ENCODE measurements at places on chromosomes 5 and 9. TPM values are rescaled to one million over a fixed set of nuclear protein-coding genes. Genes with fewer than 3 reads are reported as not detected.

DNA sequence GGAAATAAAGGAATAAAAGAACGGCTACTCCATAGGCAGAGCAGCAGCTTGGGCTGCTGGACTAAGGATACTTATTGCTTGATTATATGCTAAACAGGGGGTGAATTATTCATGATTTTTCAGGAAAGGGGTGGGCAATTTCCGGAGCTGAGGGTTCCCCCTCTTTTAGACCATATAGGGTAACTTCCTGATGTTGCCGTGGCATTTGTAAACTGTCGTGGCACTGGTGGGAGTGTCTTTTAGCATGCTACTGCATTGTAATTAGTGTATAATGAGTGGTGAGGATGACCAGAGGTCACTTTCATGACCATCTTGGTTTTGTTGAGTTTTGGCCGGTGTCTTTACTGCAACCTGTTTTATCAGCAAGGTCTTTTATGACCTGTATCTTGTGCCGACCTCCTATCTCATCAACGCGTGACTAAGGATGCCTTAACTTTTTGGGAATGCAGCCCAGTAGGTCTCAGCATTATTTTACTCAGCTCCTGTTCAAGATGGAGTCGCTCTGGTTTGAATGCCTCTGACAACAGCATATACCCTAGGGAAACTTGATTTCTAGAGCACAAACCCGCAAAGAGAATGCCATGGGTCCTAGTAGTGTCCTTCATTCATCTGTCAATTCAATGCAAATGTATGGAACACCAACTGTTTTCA, 47.8 kb upstream of the PWWP2A start:
- no peak for DNase-seq
- no peak overlapping the region for H3K27ac ChIP-seq
- H3K4me1 ChIP-seq: no peaks in the 10 kb centered on the region
- no peaks in the 10 kb centered on the region for H3K27me3 ChIP-seq
- H3K4me3 ChIP-seq: no peak overlapping the region

- H3K27me3 ChIP-seq: no peaks in the 10 kb centered on the region
- no peaks in the 10 kb centered on the region for H3K4me1 ChIP-seq
- no peak overlapping the region for H3K4me3 ChIP-seq
- no peaks in the 10 kb centered on the region for H3K36me3 ChIP-seq
These were observed 102.1 kb upstream of the SSBP2 start for GRCh38 chr5:81853030-81853357.

The GRIN3A gene
- 0.05 TPM for total RNA-seq

- no peak for DNase-seq
- no peak overlapping the region for H3K27ac ChIP-seq
- H3K4me3 ChIP-seq: no peak overlapping the region
- H3K27me3 ChIP-seq: no peaks in the 10 kb centered on the region
These were observed 35.6 kb upstream of the ATP6V1G1 start for GRCh38 chr9:114551750-114552685.

DNA sequence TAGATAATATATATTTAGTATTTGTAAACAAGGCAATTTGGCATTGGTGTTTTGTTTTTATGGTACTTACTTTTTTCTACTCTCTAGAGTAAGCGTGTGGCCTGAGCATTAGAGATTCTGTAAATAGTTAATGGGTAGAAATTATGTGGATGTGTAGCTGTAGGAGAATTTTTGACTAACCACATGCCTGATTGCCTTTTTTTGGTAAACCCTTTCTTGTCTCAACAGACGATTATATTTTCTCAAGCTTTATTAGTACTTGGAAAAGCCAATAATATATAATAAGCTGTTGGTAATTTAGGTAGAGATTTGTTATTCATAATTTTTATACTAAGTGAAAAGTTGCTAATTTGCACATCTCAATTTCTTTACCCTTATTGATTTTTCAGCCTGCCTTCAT, 76.8 kb downstream of the FCHO2 start:
- no peaks in the 10 kb centered on the region for H3K36me3 ChIP-seq
- no peaks in the 10 kb centered on the region for H3K4me1 ChIP-seq
- H3K4me3 ChIP-seq: no peak overlapping the region
- H3K27me3 ChIP-seq: no peaks in the 10 kb centered on the region

The CNTFR gene
- total RNA-seq: 1.7 TPM

The C9orf78 gene
- total RNA-seq: 25.2 TPM

DNA sequence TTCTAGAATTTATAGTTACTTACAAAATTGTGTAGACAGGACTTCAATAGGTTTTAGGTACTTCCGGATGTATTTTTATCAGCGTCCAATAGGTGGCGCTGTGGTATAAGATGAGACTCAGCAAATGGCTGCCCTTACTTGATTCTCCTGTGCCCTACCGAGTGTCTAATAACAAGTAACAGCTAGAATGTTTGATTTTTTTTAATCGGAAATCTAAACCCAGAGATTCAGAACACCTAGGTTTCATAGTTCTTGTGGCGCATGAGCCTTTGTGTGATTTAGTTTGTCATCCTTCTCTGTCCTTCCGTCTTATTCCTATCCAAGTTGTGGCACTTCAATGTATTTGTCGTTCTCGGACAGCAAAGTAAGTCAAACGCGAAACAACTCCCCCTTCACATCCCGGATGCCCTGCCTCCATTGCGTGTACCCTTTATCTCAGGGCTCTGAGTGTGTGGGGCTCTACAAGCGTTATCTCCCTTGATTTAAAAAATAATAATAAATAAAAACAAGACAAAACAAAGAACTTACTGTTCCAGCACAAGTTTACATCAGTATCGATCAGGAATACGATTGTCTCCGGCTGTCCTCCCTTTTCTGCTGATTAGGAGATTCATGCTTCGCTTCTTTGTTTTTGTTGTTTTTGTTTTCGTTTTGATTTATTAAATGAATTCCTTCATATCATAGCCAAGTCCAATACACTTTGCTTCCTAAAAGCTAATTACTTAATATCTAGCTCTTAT, 50.7 kb upstream of the SLC30A5 start:
- H3K27ac ChIP-seq: peak overlapping the region; percentile 84
- no peak for DNase-seq
- H3K4me3 ChIP-seq: peak overlapping the region; percentile 63
- H3K27me3 ChIP-seq: no peaks in the 10 kb centered on the region
- H3K4me1 ChIP-seq: no peaks in the 10 kb centered on the region
- H3K36me3 ChIP-seq: no peaks in the 10 kb centered on the region

DNA sequence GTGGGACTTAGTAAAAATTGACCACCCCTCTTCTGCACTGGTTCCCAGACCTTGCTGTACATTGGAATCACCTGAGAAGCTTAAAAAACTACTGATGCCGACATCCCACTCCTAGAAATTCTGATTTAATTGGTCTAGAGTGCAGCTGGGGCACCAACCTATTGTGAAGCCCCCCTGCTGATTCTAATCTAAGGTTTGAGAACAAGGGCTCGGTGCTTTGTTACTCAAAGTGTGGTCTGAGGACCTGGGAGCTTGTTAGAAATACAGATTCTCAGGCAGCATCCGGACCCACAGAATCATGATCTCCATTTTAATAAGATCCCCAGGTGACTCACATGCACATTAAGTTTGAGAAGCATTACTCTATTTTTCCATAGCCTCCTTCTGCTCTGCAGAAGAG, 57.8 kb upstream of the LPAR1 start:
- no peaks in the 10 kb centered on the region for H3K36me3 ChIP-seq
- no peak overlapping the region for H3K4me3 ChIP-seq
- H3K4me1 ChIP-seq: no peaks in the 10 kb centered on the region
- no peak for DNase-seq
- H3K27ac ChIP-seq: no peak overlapping the region

GRCh38 chr9:89795538-89796195, 190.9 kb downstream of the GADD45G start:
- H3K27ac ChIP-seq: no peak overlapping the region
- H3K4me1 ChIP-seq: peaks cover 41% of the 10 kb centered on the region
- no peaks in the 10 kb centered on the region for H3K27me3 ChIP-seq
- no peak overlapping the region for H3K4me3 ChIP-seq
- H3K36me3 ChIP-seq: no peaks in the 10 kb centered on the region
- DNase-seq: no peak

DNA sequence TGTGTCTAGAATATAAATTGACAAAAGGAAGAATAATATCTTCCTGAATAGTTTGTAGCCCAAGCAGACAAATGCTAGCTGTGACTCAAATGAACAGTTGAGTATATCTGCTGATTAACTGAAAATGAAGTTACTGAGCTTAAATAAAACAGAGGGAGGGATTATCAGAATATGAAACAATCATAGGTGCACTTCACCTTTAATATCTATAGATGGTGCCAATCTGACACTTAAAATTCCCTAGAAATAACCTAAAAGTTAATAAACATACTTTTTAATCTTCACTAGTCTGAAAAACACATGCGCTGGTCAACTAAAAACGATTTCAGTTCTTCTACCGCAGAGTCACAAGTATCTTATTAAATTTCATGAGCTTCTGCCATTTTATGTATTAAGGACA, 280.8 kb upstream of the RASA1 start:
- no peaks in the 10 kb centered on the region for H3K4me1 ChIP-seq
- H3K27me3 ChIP-seq: no peaks in the 10 kb centered on the region
- H3K4me3 ChIP-seq: no peak overlapping the region
- H3K27ac ChIP-seq: no peak overlapping the region
- no peak for DNase-seq

DNA sequence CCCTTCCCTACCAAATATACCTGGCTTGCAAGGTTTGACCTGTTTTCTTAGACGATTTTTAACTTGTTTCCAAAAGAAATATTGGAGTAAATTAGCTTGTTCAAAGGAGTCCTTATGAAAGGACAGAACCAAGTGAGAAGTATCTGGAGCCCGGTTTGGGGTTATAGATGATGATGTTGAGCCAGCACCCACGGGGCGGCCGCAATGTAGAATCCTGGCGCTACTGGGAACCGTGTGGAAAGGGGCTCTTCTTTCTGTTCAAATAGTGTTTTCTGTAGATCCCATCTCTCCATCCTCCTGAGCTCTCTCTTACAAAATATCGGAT, 517 bp upstream of the EXOSC2 start:
- no peaks in the 10 kb centered on the region for H3K27me3 ChIP-seq
- H3K27ac ChIP-seq: no peak overlapping the region
- H3K4me1 ChIP-seq: no peaks in the 10 kb centered on the region

DNA sequence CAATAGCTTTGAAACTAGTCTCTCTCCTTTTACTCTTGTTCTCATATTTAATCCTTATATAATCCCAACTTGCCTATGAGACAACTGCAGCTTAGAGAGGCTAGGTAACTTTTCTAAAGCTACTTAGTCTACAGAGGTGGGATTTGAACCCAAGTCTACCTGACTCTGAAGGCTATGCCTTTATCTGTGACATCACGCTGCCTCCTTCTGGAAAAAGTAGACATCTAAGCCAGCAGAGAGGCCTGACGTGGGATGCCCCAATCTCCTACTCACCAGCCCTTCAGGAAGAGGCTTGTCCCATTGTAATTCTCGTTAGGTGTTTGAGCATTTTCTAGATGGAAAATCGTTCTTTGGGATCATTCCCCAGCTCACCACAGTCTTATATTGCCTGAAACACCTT, 167.5 kb downstream of the HSPA4 start:
- H3K27me3 ChIP-seq: no peaks in the 10 kb centered on the region
- no peak for DNase-seq
- H3K36me3 ChIP-seq: no peaks in the 10 kb centered on the region
- H3K27ac ChIP-seq: no peak overlapping the region
- H3K4me1 ChIP-seq: no peaks in the 10 kb centered on the region

The CCL28 gene
- total RNA-seq: 2.3 TPM

The GPX3 gene
- 192 TPM for total RNA-seq

DNA sequence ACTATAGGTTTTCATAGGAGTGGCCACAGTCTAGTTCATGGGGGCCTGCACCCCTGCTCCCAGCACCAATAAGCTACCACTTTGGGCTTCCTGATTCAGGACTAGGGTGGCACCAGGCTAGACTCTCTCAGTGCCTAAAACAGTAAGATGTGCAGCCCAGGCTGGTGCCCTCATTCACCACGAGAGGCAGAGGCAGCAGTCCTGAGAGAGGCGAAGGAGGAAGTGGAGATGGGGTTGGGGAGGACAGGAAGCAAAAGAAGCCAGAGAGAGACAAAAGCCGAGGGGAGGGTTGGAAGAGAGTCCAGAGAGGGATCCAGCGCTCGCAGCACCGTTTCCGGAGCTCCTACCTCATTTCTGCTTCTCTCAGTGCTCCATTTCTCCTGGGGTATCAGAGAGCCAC, 180.9 kb downstream of the MED10 start:
- H3K27ac ChIP-seq: no peak overlapping the region
- no peaks in the 10 kb centered on the region for H3K27me3 ChIP-seq
- DNase-seq: no peak
- H3K36me3 ChIP-seq: no peaks in the 10 kb centered on the region
- no peak overlapping the region for H3K4me3 ChIP-seq

DNA sequence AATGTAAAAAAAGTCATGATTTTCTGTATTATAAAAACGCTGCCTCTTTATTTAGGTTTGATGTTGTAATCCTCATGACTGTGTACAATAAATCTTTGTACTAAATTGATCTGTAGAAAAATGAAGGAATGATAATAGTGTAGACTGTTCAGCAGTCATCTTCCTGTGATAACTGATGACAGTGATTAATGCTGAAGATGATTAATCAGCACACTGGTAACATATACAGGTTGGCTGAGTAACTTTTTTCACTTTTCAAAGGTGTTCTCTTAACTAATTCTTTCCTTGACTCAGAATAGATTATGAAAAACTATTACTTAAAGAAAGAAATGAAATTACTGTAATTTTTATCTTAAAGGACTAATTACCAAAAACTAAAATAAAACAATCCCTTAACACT, 122.5 kb downstream of the RFX3 start:
- H3K27ac ChIP-seq: no peak overlapping the region
- H3K36me3 ChIP-seq: no peaks in the 10 kb centered on the region
- no peaks in the 10 kb centered on the region for H3K27me3 ChIP-seq
- no peak overlapping the region for H3K4me3 ChIP-seq
- no peaks in the 10 kb centered on the region for H3K4me1 ChIP-seq
- no peak for DNase-seq

DNA sequence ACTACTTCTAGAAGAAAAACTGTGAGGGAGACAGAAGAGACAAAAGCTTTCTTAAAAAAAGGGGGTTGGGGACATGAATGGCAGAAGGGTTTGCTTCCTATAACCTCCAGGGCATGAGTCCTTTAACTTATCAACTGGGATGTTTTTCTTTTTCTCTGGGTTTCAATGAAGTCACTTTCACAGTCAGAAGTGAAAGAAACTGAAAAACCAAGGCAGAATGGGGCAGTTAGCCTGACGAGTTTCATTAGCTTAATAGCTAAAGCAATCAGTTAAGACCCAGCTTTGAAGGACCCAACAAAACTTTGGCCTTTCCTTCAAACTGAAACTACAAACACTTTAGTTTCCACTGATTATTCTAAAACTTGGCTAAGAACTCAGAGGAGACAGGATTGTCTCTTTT, 4.6 kb upstream of the OR13C8 start:
- H3K4me1 ChIP-seq: no peaks in the 10 kb centered on the region
- H3K27me3 ChIP-seq: no peaks in the 10 kb centered on the region
- no peaks in the 10 kb centered on the region for H3K36me3 ChIP-seq
- no peak overlapping the region for H3K4me3 ChIP-seq
- DNase-seq: no peak

DNA sequence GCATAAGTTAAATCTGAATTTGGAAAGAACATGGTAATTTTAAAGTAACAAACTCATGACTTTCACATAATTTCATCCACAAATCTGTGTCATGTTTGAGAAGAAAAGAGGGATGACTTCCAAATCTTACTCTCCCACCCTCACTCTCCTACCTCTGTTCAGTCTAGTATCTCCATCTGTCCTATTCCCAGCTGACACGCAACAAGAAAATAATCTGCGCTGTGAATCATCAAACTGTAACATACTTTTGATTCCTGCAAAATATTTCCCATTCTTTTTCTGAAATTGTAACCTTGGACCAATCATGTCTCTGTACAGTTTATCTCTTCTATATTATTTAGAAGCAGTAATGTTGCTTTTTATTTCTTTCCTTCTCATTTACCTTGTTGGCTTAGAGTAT, 91.4 kb downstream of the SLC12A2 start:
- no peaks in the 10 kb centered on the region for H3K36me3 ChIP-seq
- H3K4me3 ChIP-seq: no peak overlapping the region
- no peaks in the 10 kb centered on the region for H3K27me3 ChIP-seq
- no peak overlapping the region for H3K27ac ChIP-seq

The SLC46A2 gene
- total RNA-seq: not detected
